NCI-H1930 (cell line): ENCODE measurements at places on chromosomes 2 and 18.

GRCh38 chr18:34626404-34627136 lies 83.5 kb upstream of the DTNA start:
- DNase-seq = no peak

- no peak for DNase-seq
These were observed 75.8 kb downstream of the DGKD start for GRCh38 chr2:233430081-233430480.

DNA sequence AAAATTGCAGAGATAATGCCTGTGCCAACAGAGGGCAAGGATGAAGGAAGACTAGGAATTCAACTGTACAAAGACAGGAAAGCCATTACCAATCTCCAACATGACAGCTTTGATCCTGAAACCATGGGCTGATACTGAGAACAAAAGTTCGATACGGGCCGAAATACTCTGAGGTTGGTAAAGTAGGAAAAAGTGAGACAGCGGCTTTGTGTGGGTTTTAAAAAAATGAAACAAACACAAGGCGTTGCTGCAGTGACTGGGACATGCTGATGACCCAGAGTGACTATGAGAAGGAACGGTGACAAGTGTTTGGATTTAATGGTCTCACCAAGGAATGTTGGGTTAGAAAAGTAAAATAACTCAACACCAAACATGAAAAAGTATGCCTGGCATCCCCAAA lies 24.2 kb upstream of the SDC1 start:
- no peak for DNase-seq

GRCh38 chr2:12169721-12170120 lies 423.3 kb downstream of the LPIN1 start:
- no peak for DNase-seq

GRCh38 chr2:120780402-120780801 lies 44.7 kb downstream of the GLI2 start:
- no peak for DNase-seq

GRCh38 chr18:57077786-57078552 lies 68.9 kb upstream of the BOD1L2 start:
- no peak for DNase-seq

- DNase-seq = no peak
These were observed 29.7 kb upstream of the FHL2 start for GRCh38 chr2:105428387-105429018.

DNA sequence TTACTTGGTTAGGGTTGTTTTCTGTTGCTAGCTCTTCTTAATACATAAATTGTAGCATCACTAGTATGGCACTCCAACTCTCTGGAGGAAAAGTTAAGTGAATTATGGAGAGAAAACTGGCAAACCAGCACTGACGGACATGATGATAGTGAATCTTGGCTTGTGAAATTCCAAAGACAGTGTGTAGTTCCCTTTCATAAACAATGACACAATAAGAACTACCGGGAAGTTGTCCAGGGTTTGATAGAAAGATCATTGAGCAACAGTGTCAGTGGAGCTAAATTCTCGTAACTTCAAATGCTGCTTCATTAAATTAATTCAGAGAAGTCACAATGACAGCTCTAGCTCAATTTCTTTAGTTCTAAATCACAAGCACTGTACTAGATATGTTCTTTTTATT lies 66.5 kb downstream of the RIT2 start:
- no peak for DNase-seq

GRCh38 chr18:69718912-69719547 lies 228.6 kb downstream of the CD226 start:
- DNase-seq = no peak
